Activated CD4-positive, alpha-beta T cell treated with anti-CD3 and anti-CD28 coated beads for 36 hours (primary cell): ENCODE measurements at places on chromosomes 2 and 18. TPM values are rescaled to one million over a fixed set of nuclear protein-coding genes. Genes with fewer than 3 reads are reported as not detected.

Gene KCNK3
- total RNA-seq = not detected

DNA sequence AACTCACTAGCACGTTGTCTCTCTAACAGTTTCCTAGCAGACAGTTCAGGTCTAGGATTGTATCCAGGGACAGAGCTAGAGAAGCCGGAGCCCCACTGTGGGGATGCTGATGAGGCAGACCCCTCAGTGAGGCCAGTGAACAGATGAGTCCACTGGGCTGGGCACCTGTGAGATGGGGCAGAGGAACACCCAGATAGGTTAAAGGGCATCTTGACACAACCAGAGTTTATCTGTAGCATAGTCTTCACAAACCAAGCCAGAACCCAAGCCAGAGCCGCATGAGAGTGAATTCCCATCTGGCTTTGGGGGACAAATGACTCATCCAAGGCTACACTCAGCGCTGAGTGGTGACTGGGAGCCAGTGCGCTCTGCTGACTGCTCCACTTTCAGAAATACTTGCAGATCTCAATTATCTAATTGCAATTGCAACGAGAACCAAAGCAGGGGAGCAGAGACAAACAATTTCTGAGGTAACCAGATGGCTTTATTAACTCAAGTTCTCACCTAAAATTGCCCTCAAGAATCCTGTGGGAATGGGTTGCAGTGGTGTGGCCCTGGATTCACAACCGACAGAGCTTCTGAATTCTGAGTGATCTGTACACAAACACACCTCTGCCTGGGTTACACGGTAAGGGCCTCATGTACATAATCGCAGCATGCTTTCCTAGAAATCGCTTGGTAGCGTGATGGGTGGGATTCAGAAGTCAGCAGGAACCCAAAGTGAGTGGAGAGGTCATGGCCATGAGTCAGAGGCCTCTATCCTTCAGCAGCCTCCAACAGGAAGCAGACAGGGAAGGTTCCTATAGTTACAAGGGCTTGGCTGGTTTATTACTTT is 48.7 kb upstream of the MSH2 start:
- H3K36me3 ChIP-seq = no peaks in the 10 kb centered on the region
- H3K27me3 ChIP-seq = no peaks in the 10 kb centered on the region
- H3K4me1 ChIP-seq = no peaks in the 10 kb centered on the region
- H3K27ac ChIP-seq = no peak overlapping the region
- no peak overlapping the region for H3K4me3 ChIP-seq

GRCh38 chr2:30276455-30276911 is 45.1 kb downstream of the LBH start:
- peaks cover 2% of the 10 kb centered on the region for H3K27me3 ChIP-seq
- H3K4me3 ChIP-seq = no peak overlapping the region
- peak; percentile 73 for DNase-seq
- peaks cover 62% of the 10 kb centered on the region for H3K4me1 ChIP-seq

- H3K4me3 ChIP-seq = no peak overlapping the region
- DNase-seq = no peak
- peak overlapping the region; percentile 12 for H3K27ac ChIP-seq
- H3K36me3 ChIP-seq = peaks cover 13% of the 10 kb centered on the region
- no peaks in the 10 kb centered on the region for H3K27me3 ChIP-seq
- peaks cover 7% of the 10 kb centered on the region for H3K4me1 ChIP-seq
These were observed 20.6 kb downstream of the MPPE1 start for GRCh38 chr18:11887328-11888128.

Gene UBE2F
- 75.5 TPM for total RNA-seq
